Activated CD4-positive, alpha-beta T cell treated with anti-CD3 and anti-CD28 coated beads, Interleukin-2, amount 50 U/mL, for 1 hour (primary cell): ENCODE measurements at places on chromosomes 4 and X.
A peak's percentile ranks its signal among the peaks of the same experiment; 100 is the strongest.

DNA sequence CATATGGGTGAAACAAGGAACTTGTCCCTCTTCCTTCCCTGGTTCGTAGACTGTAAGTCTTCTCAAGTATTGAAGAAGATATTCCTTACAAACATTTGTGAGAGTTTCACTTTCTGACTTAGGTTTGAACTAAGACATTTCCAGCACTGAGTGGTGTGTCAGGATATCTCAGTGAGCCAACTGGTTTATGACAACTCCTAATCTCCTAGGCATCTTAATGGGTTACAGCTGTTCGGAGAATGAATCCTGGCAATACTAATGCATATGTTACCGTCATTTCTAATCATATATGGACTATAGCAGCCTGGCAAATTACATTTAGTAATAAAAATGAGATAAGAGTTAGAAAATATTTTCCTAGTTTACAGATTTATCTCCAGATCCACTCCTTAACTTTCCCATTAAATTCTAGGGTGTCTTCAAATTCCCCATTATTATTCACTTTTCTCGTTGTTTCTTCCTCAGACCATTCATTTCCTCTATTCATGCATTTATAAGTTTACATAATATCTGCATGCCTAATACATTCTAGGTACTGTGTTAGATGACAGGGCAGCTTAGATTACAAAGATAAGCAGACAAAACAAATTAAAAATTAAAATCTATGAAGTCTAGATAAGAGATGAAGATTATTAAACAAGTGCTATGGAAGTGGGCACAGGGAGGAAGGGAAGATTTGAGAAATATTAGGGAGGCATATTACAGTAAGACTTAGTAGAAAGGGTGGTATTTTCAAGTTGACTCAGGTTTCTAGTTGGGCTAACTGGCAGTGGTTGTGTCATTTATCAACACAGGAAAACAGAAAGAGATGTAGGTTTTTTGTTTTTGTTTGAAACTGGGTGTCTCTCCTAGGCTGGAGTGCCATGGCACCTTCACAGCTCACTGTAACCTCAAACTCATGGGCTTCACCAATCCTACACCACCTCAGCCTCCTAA is 173.9 kb downstream of the WDFY3 start:
- no peak for DNase-seq

GRCh38 chr4:170083541-170083940 is 6.2 kb downstream of the AADAT start:
- DNase-seq, result no peak

- no peak for DNase-seq
These were observed 1699.8 kb upstream of the IGFBP7 start for GRCh38 chr4:58809948-58810347.

DNA sequence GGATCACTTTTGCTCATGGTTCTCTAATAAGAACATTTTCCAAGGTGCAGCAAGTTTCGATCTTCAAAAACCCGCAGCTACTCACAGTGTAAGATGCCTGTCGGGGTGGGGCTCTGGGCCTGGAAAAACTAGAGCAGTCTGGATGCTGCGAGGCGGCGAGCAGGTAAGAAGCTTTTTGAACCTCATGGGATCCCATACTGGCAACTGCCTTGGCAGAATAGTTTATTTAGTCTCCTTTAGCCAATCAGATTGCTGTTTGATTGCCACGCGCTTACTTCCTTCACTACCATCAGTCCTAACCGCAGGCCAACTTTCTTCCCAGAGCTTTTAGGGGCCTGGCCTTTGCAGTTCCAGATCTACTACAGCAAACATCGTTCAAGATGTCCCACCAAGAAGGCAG is 61.3 kb upstream of the MAGEB10 start:
- no peak for DNase-seq

- DNase-seq, result no peak
These were observed 226.1 kb downstream of the COX18 start for GRCh38 chr4:72843466-72843865.

DNA sequence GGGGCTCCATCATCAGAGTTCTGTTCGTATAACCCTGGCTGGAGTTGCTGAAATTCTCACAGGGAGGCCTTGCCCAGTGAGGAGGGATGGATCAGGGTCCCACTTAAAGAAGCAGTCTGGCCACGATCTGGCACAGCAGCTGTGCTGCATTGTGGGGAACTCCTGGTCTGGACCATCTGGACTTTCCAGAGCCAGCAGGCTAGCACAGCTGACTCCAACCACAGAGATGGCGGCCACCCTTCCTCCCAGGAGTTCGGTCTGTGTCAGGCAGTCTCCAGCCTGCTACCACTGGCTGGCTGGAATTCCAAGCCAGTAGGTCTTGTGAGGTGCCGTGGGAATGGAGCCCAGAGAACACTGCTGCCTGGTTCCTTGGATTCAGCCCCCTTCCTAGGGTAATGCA is 62.0 kb downstream of the SLAIN2 start:
- DNase-seq, result no peak

DNA sequence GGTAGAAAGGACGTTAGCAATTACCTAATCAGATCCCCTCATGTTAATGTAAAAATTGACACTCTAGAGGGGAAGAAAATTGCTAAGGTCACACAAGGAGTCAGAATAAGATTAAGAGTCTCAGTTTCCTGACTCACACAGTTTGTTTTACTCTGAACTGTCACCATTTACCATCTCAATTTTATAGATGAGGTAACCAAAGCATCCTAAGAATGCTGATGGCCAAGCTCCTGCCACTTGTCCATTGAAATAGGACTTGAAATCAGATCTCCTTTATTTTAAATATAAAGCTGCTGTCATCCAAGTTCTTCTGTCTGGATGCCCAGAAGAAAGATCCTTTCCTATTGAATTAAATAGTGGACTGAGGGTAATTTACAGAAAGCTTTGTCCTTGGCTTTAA is 114.8 kb upstream of the VAMP7 start:
- no peak for DNase-seq

- peak; percentile 6 for DNase-seq
These were observed at the start of gene FSTL5 for GRCh38 chr4:162163892-162164759. Gene FSTL5, minus strand, starts transcription at chr4:162164000. Its CDS starts 52,604 bp downstream, at chr4:162111396.

- DNase-seq, result no peak
These were observed 89.0 kb downstream of the FAM53A start for GRCh38 chr4:1594871-1595788.

- no peak for DNase-seq
These were observed 130.5 kb downstream of the CPEB2 start for GRCh38 chr4:15132739-15133138.

GRCh38 chr4:139115226-139115625 is 61.8 kb downstream of the ELF2 start:
- DNase-seq, result no peak

DNA sequence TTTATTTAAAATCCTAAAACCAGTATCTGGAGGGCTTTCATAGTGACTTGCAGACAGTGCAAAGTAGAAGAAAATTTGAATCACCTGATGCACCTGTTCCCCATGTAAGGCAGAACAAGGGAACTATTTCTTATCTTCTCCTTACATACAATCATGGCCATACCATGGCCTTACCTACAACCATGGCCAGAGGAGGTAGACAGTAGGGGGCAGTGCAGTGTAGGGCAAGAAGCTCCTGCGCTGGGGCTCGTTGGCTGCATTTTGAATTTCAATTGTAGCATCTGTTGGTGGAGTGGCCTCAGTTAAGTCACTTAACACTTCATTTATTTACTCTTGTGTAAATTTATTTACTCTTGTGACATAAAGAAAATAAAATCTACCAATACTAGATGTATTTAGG is 33.0 kb downstream of the GALNTL6 start:
- no peak for DNase-seq

DNA sequence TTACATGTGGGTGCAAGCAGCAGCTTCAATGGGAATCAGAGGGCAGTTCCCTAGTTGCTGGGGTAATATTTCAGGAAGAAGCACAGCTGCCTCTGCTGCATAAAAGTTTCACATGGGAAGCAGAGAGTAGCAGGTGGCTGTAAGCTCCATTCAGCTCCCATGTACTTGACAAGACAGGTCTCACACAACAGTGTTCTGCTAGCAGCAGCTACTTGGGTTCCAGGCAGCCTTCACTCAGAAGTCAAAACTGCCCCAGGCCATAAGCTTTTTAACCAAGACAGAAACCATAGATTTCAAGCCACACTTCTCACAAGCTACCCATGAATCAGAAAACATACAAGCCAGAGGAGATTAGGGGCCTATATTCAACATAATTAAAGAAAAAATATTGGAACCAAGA is 41.4 kb upstream of the SPIN2A start:
- no peak for DNase-seq

- no peak for DNase-seq
These were observed 7.4 kb downstream of the FGF2 start for GRCh38 chr4:122833999-122834398.

GRCh38 chr4:18931643-18932377 is 910.3 kb upstream of the LCORL start:
- no peak for DNase-seq

DNA sequence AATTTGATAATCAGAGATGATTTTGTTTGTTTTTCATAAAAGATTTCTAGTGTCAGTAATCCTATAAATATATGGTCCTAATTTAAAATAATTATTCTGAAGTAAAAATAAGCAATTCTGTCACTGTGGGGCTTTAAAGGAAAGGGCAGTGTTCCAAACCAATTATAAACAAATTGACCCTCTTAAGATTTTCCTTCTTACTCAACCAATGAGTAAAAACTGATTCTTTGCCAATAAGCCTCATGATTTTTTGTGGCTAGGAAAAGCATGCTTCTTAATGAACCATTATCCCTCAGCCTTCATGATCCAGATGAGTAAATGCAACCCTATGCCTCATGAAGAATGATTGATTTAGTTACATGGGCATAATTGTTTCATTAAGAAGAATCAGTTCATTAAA is 1010.4 kb downstream of the ADGRL3 start:
- DNase-seq, result no peak

GRCh38 chr4:145736241-145736831 is 56.4 kb downstream of the C4orf51 start:
- no peak for DNase-seq

DNA sequence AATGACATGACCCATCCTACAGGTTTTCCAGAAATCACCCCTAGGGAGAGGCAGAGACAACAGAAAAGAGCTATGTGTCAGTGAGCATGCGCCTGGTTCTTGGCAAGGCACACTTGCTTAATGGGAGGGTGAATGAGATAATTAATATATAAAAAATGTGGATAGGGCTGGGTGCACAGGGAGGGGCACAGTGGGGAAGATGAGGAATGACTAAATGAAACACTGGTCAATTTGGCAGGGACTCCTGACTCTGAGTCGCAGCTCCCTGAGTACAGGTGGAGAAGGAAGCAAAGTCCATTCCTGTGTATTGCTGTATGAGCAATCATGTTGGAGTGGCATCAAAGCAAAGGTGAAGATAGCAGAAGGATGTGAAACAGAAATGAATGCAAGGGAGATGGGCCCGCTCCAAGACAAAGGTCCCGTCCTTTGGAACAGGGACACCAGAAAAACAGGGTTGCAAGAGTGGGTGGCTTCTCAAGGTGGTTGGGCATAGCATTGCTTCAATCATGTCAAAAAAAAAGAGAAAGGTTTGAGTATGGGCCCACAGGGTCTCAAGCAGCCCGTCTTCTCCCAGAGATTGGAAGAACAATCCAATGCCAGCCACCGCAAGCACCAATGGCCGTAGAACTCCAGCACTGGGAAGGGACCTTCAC is 278.4 kb upstream of the AGTR2 start:
- no peak for DNase-seq

- no peak for DNase-seq
These were observed 23.5 kb downstream of the KCNE5 start for GRCh38 chrX:109601486-109601885.

GRCh38 chr4:36207831-36208520 is 36.3 kb downstream of the ARAP2 start:
- no peak for DNase-seq
